ENCODE measurements at places on chromosomes 6 and 20.

DNA sequence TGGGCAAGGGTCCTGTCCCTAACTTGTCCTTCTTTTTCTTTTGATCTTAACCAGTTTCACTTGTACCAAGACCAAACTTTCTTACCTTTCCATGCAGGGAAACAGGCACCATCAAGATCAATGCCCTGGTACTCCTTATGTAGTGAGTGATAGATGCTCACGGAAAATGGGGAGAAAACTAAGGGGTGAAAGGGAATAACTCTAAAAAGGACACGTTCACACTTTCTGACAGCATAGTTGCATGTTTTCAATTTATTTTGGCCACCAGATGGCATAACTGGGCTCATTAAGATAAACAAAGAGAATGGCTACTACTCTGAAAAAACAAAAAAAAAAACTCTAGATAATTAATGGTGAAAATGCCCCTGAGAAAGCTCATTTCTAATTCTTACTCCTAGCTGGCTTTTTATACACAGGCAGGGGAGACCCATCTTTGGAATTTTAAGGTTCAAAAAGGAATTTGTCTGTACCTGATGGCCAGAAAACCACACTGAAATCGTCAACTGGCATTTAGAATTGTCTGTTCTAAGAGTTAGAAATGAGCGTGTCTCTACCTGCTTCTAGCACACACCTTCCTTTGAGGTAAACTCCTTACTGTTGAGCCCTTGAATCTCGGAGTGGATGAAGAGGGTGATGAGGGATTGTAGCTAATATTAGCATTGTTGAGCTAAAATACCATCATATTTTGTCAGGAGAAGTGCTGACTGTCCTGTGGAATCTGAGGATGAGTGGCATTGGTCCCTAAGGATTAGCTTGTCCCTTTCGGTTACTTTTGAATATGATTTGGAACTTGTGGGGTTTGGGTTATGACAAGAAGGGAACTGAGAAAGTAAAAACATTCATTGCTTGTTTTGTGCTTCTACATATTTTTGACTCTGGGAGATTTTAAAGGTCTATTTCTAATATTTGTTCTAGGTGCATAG is 62.2 kb upstream of the DDR1 start:
- no peak for DNase-seq

- DNase-seq, result no peak
Measured at GRCh38 chr6:16670617-16671051, 90.6 kb downstream of the ATXN1 start.

DNA sequence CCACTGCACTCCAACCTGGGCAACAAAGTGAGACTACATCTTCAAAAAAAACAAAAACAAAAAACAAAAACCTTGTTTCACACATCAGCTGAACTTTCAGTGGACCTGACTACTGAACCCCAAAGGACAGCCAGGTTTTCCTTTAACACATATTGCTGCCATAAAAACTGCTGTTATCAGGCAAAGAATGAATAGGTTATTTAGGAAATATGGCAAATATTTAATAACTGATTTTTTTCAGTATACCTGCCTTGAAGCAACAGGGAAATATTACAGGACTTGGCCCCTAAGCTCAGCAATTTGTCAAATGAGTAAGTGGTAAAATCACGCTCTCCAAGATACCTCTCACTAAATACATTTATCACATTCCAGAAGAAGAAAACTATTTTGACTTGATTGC is 34.0 kb downstream of the B4GALT5 start:
- DNase-seq, result no peak

DNA sequence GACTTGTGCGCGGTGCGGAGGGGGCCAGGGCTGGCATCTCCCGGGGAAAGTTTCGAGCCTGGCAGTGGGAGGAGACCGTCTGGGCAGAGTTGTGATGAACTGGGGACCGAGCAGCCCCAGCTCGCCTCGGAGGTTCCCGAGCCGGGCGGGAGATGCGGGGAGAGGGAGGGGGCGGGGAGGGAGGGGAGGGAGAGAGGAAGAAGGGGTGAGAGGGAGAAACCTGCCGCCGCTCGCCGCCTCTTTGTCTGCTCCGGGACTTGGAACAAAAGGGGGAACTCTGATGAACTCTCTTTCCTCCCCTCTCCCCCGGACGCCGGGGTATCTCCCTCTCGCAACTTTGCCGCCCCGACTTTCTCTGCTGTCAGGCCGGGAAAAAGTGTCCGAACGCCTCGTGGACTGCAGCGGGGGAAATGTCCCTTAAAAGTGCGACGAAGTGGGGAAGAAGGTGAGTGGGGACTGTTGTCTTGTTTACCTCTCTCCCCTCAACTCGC is 72.7 kb downstream of the SOX4 start:
- no peak for DNase-seq

GRCh38 chr6:110331816-110332215 is 26.3 kb downstream of the METTL24 start:
- no peak for DNase-seq

- no peak for DNase-seq
Measured at GRCh38 chr6:122285292-122285913, 114.0 kb upstream of the HSF2 start.

GRCh38 chr6:140134224-140134623 is 759.8 kb upstream of the CITED2 start:
- no peak for DNase-seq
